ENCODE measurements at places on chromosomes 7 and 10.

DNA sequence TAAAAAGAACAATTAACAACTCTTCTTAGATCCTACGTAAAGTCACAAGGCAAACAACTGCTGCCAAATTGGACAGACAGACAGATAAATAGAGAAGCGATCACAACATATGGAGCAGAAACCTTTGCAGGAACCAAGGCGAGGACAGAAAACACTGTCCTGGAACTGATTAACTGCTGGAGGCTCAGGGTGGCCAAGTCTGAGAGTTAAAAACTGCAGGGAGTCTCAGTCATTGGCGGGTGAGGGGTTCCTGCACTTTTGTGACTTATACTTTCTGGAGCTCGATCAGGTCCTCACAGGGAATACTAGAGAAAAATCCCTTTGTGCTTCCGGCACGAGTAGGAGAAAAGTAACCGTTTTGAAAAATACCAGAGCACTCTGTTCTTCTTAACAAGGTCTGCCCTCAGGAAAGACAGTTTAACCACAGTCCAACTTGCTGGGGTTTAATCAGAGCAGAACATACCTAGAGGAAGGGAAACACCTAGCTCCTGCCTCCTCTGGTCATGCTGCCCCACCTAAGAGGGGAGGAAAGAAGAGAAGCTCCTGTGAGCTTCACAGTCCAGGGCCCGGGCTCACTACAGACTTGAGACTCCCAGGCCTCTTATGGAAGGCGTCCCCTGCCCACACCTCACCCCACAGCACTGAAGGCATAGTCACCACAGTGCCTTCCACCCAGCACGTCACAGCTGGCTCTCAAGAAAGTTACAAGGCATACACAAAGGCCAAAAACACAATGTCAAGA, 74.9 kb downstream of the LARP4B start:
- DNase-seq, result no peak

DNA sequence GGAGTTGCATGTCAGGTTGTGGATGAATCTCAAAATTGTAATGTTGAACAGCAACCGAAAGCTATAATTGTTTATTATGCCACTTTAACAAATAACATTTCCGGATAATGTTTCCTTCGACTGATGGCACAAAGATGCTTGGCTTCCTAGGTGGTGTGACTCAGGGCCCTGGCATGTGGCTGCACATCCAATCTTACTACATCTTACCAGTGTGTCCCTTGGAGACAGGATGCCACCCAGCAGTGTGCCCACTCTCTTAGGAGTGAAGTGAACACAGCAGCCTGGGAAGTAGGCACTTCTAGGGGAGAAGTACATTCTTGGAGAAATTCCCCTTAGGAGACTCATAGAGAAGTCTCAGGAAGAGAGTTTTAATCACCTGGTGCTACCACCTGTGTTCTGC, 33.0 kb upstream of the GPR26 start:
- no peak for DNase-seq

- no peak for DNase-seq
These were observed 3.8 kb downstream of the CDK6 start for GRCh38 chr7:92832534-92833023.

GRCh38 chr7:39919646-39920045, 30.4 kb upstream of the CDK13 start:
- no peak for DNase-seq

- DNase-seq, result no peak
These were observed 12.1 kb upstream of the CCNY start for GRCh38 chr10:35324196-35324595.

- no peak for DNase-seq
These were observed 430.5 kb downstream of the GATA3 start for GRCh38 chr10:8485032-8485431.

DNA sequence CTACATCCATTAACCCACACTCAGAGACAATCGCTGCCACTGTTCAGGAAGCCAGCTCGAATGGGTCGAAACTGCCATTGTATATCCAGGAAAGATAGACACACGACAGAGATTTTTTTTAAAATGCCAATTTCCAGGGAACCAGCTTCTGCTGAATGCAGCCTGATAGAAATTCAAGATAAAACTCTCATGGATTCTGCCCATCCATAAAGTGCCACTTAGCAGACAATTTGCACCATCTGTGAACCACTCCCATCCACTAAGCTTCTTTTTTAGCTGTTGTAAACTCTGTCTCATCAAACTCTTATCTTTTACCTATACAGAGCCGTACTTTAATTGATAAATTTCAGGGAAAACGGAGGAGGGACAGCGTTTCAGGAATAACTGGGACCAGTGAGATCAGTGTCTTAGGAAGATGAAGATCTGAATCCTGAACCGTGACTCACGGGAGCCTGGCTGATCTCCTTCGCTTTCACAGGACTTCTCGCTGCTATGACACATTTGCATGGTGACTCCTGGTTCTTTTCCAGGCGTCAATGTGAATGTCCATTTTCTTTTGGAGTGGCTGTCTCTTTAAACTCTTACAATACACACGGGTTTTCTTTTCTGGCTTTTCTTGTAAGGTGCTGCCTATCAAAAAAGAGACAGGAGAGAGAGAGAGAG, 103.4 kb downstream of the FAM204A start:
- no peak for DNase-seq

GRCh38 chr7:71237945-71238344, 106.0 kb downstream of the GALNT17 start:
- no peak for DNase-seq

- no peak for DNase-seq
These were observed 36.4 kb downstream of the ZRANB1 start for GRCh38 chr10:124978376-124978725.

- DNase-seq, result no peak
These were observed 9.7 kb upstream of the ATP6V0E2 start for GRCh38 chr7:149864023-149864422.

DNA sequence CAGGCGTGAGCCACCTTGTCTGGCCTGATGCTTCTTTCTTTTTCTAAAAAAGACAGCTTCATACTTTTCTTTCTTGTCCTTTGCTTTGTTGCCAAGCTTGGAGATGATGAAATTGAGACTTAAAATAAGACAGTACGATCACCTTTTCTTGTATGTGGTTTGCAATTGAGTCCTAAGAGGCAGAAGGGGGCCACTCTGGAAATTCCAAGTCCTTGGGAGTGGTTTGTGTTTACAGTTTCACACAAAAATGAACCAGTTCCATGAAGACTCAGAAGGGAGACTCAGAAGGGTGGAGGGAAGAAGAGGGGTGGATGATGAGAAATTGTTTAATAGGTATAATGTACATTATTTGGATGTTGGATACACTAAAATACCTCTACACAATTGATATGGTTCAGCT, 70.7 kb upstream of the TNS3 start:
- no peak for DNase-seq

GRCh38 chr7:30920584-30921539, 9.2 kb downstream of the AQP1 start:
- no peak for DNase-seq

- DNase-seq, result no peak
These were observed 43.8 kb downstream of the DPCD start for GRCh38 chr10:101631821-101632475.

DNA sequence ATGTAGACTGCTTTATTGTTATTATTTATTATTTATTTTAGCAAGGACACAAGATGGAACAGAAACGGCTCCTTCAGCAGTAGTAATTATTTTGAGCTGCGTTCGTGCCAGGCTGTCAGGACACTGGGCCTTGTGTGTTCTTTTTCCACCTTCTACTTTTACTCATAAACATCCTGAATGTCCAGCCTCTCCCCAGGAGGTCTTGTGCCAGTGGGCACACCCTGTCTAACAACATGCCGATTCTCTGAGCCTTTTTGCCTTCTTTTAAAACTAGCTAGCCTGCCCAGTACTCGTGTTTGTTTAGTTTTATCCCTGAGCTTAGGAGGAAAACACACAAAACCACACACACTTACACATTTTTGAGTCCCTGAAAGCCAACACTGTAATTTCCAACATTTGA, 1.2 kb downstream of the SCIN start:
- no peak for DNase-seq

GRCh38 chr10:80855348-80855971, 317.8 kb downstream of the SH2D4B start:
- no peak for DNase-seq

- DNase-seq, result no peak
These were observed 5.7 kb downstream of the STK17A start for GRCh38 chr7:43588477-43589132.

GRCh38 chr7:40859965-40860543, 725.2 kb downstream of the SUGCT start:
- no peak for DNase-seq

DNA sequence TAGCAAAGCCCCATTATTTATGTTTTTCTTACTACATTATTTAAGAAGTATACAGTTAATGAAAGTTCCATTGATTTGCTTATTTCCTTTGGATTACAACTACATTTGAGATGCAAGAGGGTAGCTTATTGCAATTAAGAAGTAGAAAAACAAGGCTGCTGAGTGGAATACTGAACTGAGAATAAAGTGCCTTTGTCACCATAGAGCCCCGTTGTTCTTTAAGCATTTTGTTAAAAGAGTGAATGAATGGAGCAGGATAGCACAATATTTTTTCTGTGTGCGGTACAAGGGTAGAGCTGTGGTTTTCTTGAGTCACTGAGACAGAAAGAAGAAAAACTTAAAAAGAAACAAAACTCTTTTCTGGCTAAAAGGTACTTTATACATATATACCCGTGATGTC, 45.6 kb downstream of the ZNF277 start:
- DNase-seq, result no peak

DNA sequence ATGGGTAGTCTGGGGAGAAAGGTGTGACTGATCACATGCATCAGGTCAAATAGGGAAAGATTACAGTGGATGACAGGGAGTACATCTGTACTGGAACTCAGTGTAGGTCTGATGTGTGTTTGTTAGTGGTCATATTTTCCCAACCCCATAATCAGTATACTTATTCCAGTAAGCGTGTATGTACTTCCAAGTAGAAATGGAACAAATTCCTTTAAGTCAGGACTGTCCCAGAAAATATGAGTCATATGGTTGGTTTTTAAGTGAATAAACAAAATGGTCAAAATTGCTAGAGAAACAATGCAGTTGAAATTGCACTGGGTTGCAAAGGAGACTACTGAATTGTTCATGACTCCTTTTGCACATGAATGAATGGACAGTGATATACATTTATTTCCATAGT, 118.8 kb upstream of the MYO3A start:
- DNase-seq, result no peak

DNA sequence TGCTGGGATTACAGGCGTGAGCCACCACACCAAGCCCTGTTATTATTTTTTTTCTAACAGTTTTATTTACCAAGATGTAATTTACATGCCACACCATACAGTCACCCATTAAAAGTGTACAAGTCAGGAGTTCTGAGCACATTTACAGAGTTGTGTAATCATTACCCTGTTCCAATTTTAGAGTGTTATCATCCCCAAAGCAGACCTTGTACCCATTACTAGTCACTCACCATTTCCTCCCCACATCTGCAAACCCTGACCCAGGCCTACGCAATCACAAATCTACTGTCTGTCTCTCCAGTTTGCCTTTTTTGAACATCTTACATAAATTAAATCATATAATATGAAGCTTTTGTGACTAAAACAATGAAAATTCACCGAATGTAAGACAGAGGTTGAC, 402.9 kb upstream of the FOXK1 start:
- no peak for DNase-seq

- DNase-seq, result no peak
These were observed 52.7 kb downstream of the GRB10 start for GRCh38 chr7:50729962-50730361.

DNA sequence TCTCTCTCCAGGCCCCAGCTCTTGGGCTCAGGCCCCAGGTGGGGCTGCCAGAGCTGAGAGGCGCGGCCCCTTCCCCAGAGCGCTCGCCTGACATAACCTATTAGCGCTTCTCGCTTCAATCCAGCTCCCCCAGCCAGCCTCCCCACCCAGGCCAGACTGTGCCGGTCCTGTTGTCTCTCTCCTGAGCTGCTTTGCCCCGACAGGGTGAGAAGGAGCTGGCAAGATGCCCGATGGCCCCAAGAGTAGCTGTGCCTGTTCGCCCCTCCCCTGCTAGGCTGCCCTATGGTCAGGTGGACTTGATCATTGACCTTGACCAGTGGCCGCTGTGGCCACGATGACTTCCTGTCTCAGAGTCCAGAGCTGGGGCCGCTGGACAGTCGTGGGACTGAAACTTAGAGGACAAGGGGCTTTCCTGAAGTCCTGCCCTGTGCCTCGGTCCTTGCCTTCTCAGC, 9.1 kb downstream of the TMEM270 start:
- no peak for DNase-seq

- DNase-seq, result peak; percentile 92
These were observed 456.8 kb upstream of the KLF6 start for GRCh38 chr10:4241724-4242345.

- DNase-seq, result no peak
These were observed 12.9 kb downstream of the SGCE start for GRCh38 chr7:94642838-94643653.

- no peak for DNase-seq
These were observed 274.1 kb downstream of the PRPF18 start for GRCh38 chr10:13860886-13861285.

GRCh38 chr7:149741629-149742028, 31.8 kb downstream of the ZNF467 start:
- DNase-seq, result no peak

DNA sequence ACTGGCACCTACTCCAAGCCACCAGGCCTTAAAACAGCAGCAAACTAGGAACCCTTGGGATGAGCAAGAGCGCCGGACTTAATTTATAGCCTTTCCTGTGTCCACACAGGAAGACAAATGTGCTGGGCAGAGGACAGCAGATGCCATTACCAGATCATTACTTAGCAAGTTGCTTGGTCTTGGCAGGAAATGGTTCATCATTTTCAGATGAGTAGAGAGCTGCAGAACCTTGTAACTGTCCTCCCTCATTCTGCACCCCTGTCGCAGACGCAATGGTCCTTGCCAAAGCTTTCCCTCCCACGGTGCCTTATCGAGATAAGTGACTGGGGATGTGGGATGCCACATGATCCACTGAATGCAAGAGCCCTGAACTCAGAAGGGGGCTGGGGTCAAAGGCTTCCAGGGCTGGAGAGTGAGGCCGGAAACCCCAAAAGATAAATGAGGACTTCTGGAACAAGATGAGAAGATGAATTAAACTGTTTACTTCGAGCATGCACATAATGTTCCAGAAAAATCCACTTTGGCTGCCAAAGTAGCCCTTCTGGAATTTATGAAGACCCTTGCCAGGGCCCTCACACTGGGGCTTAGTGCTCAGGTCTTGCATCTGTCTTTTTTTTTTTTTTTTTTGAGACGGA, 145.6 kb upstream of the ZNF32 start:
- no peak for DNase-seq

- DNase-seq, result no peak
These were observed 138.3 kb downstream of the LRRN3 start for GRCh38 chr7:111229181-111229740.

GRCh38 chr10:131574363-131574706, 262.8 kb upstream of the TCERG1L start:
- DNase-seq, result no peak

All from glomerular endothelial cell (primary cell).